ENCODE measurements at places on chromosomes 12 and 14.

GRCh38 chr12:810671-811415 lies 58.5 kb downstream of the WNK1 start:
- peak; percentile 79 for DNase-seq

GRCh38 chr12:111412007-111412829 lies 6.5 kb downstream of the SH2B3 start:
- DNase-seq = no peak

DNA sequence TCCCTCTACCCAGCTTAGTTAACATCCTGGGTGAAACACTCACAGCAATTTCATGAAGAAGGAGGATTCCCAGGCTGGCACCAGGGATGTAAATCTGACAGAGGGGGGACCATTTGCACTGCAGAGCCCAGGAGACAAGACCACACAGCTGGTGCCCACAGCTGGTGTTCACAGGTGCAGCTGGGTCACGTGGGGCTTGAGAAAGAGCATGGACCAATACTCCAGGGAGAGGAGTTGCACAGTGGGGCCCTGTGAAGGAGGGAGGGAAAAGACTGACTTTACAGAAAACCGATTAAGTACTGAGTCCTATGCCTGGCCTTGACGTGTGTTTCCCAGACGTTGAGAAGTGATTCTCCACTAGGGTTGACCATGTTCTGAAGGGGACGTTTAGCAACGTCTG lies 1316.7 kb upstream of the TMEM132C start:
- no peak for DNase-seq

DNA sequence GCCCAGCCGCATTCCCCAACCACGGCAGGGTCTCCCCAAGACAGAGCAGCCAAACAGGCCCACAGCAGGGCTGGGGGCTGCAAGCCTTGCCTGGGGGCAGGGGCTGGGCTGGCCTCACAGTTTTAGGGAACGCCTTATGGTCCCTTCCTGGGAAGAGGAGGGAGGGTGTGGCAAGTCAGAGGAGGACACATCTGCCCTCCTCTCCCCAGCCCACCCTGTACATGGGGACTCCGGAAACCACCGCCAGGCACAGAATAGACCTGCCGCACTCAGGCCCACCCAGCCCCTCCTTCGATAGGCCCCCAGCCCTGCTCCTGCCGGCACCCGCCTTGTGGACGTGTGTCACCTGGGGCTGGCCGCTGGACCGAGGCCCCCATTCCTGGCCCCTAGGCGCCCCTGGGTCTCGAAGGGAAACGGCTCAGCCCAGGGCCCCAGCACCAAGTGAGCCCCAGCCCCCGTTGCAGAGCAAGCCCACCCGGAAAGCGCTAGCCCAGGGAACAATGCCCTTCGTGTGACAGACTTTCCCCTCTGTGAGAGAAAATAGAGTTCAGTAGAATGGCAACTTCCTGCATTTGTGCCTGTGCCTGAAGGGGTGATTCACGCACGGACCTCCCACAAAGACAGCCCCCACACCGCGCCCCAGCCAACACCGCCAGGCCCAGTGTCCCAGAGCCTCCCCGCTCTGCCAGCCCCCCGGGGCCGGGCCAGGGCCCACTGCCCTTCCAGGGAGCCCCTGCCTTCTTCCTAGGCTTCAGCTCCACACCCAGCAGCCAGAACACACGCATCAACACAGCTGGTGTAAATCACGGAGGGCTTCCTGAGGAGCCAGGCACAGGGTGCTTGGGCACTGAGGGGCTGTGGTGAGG lies 12.0 kb upstream of the NUDT14 start:
- no peak for DNase-seq

DNA sequence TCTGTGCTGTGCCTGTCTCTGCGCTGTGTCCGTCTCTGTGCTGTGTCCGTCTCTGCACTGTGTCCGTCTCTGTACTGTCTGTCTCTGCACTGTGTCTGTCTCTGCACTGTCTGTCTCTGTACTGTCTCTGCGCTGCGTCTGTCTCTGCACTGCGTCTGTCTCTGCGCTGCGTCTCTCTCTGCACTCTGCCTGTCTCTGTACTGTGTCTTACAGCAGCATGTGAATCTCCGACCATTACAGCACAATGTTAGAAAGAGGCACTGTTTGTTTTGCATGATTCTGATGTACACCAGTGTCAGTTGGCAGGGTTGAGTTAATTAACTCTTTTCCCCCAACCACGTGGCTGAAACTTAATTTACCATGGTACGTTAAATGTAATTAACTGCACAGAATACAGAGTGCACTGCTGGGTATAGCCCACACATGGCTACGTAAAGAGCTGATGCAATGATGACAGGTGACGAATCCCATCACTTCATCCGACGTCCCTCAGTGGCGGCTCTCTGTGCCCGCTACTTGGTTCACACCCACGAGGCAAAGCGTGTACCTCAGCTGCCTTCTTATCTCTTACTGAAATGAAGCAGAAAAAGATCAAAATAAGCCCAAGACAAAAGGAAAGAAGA lies 127.7 kb upstream of the SFSWAP start:
- DNase-seq = no peak

GRCh38 chr12:6604259-6605029 lies 2.7 kb downstream of the CHD4 start:
- no peak for DNase-seq

- DNase-seq = peak; percentile 74
These were observed 163.4 kb downstream of the SAMD4A start for GRCh38 chr14:54730156-54730961.

GRCh38 chr14:61965030-61965745 lies 203.0 kb downstream of the SNAPC1 start:
- DNase-seq = no peak

DNA sequence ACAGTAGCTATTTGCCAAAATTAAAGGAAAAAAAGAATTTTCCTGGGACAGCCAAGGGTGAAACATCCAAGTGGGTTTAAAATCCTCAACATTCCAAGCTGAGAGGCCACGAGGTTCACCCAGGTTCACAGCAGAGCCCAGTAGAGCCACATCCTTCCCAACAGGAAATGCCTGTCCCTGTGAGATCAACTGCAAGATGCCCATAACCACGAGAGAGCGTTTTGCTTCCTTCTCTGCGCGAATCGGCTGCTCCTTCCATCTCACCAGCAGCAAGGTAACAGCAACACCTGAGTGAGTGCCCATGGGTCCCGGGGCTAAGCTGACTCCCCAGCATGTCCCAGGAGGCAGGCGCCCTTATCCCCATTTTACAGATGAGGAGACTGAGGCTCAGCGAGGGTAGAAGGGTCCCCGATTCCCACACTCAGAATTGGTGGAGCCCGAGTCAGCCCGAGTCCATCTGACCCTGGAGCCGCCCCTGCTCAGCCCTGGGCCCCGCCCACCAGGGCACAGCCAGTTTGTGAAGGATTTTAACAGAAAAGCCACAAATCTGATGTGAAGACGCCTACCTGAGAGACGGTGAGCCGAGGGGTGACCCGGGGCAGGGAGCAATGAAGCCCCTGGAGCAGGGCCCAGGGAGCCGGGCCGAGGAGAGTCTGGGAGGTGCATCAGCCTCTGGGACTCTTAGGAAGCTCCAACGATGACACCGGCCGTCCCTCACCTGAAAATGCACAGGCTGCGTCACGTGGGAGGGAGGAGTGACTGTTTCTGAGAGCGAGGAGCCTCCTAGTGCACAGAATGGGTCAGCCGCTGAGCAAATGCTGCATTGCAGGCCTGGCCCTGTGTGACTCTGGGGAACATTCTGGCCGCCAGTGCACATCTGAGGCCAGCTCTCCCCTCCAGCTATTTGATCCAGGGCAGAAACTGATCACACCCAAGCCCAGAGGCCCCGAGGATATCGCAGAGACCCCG lies 236.9 kb upstream of the SFSWAP start:
- no peak for DNase-seq

GRCh38 chr12:92560713-92561542 lies 141.9 kb upstream of the PLEKHG7 start:
- DNase-seq = no peak

GRCh38 chr12:17134315-17134714 lies 528.4 kb upstream of the LMO3 start:
- no peak for DNase-seq

- no peak for DNase-seq
These were observed 36.9 kb downstream of the ITPK1 start for GRCh38 chr14:93078870-93079269.

DNA sequence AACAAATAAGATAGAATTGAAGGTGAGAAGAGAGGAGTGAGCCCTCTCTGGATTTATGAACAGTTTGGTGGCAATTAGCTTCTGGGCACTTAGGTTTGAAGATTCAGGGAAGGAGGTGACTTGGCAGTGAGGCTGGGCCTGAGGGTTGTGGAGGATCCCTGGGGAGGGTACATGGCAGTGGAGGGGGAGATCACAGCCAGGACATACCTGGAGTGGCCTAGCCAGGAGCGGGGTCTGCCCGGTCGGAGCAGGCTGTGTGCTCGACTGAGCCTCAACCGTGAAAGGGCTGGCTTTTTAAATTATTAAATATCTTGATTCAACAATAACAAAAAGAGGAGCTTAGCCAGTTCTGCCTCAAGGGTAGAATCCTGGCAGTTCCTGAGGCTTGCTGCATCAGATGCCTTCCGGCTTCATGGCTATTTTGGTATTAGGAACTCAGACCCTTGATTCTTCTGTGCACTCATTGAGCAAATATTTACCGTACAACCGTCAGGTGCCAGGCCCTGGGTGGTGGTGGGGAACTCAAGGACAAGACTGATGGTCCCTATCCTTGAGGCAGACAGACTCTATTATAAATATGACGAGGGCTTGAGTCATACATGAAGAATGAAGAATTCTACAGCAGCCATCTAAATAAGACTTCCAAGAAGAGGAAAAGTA lies 73.4 kb downstream of the SPTB start:
- no peak for DNase-seq

- no peak for DNase-seq
These were observed 96.8 kb downstream of the OSBPL8 start for GRCh38 chr12:76462668-76463224.

- no peak for DNase-seq
These were observed 2.9 kb downstream of the ARHGDIB start for GRCh38 chr12:14958361-14959125.

GRCh38 chr14:21169573-21169972 lies 13.7 kb upstream of the OR5AU1 start:
- no peak for DNase-seq

DNA sequence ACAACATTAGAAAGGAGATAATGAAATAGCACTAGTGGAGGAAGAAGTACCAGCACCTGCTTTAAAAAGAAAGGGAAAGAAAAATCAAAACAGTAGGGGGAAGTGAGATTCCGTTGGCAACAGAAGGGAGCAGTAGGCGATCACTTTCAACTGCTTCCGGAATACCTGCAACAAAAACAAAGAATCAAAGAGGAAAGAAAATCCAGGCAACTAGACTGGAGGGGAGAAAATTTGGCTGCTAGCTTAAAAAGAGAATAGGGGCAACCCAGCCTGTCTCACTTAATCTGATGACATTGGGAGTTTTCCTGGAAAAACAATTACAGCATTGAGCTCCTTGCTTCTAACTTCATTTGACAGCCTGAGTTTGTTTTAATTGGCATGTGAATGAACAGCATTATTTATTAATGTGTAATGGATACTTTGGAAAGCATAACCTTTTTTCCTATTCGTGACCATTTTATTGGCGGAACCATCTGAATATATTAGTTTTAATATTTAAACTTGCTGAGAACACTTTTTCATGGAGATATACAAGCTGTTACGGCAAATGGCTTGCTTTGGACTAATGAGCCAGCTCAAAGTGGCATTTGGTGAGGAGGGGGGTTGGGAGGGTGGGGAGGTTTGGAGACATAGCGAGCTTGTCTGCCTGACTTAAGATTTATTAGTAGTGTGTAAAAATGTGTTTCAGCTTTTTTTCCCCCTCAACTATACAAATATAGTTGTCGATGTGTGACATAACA lies 2.5 kb upstream of the DACT1 start:
- DNase-seq = no peak

GRCh38 chr14:92692822-92693226 lies 55.6 kb downstream of the LGMN start:
- DNase-seq = no peak
